Right cardiac atrium (tissue), 5 donors: ENCODE measurements at places on chromosomes 16 and 17.

- no peak for DNase-seq
Measured at GRCh38 chr16:49250689-49251088, 30.9 kb downstream of the CBLN1 start.

DNA sequence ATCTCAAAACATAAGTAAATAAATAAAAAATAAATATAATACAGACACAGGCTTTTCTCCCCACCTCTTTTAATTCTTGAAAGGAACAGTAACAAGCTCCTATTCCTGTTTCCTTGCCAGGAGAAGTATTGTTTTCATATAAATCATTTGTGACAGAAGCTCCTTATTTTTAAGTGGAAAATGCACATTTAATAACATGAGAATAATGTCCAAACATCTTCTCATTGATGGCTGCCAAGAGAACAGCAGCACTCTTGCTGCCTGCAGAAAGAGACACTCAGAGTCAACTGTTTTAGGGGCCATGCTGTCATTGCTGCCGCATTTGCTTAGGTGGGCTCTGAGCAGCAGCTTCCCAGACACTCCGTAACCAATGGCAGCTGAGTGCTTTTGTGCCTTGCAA, 580.1 kb downstream of the WWOX start:
- DNase-seq, result no peak

DNA sequence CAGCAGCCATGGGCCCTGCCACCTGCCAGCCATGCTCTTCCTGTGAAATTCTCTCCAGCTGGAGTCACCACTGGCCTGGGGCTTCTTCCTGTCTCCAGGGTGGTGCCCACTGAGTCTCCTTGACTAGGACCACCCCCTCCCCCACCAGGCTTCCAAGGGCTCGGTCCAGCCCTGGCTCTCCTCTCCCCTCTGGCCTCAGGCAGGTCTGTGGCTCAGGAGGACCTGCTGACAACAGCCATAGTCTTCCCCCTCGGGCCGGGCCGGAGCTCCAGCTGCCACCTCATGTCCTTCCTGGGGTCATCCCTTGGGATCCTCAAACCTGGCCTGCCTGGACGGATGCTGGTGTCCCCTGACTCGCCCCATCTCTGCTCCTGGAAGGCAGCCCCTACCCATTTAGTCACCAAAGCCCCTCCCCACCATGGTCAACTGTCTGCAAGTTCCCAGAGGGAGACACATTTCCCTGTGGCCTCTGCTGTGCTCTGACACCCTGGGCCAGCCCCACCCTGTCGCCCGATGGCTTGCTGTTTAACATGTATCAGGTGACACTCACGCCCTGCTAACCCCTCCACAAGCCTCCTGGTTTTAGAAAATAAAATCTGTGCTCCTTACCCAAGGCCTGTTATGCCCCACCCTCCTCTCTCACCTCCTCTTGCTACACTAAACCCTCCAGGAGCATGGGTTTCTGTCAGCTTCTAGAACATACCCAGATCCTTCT, 186.2 kb downstream of the RBFOX3 start:
- DNase-seq, result no peak

GRCh38 chr17:81258292-81258691, 19.2 kb downstream of the NDUFAF8 start:
- peak; percentile 39 for DNase-seq

GRCh38 chr16:21300309-21301167, 22.4 kb upstream of the CRYM start:
- DNase-seq, result peak; percentile 94

- peak; percentile 46 for DNase-seq
Measured at GRCh38 chr17:29143894-29144293, 36.3 kb downstream of the MYO18A start.
